ENCODE measurements at places on chromosomes 1 and 21.

DNA sequence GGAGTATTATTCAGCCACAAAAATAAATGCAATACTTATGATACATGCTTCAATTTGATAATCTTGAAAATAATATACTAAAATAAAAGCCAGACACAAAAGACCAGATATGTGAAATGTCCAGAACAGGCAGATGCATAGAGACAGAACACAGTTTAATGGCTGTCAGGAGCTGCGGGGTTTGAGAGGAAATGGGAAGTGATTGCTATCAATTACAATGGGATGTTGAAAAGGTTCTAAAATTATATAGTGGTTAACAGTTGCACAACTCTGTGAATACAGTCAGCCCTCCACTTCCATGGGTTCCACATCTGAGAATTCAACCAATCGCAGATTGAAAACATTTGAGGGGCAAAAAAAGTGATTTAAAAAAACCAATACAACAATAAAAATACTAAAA lies 54.0 kb downstream of the LTN1 start:
- no peak for DNase-seq

- no peak for DNase-seq
These were observed 45.1 kb downstream of the BTBD8 start for GRCh38 chr1:92125204-92125603.

GRCh38 chr1:7942214-7942921 lies 1.7 kb upstream of the TNFRSF9 start:
- no peak for DNase-seq

- no peak for DNase-seq
These were observed 508.6 kb downstream of the RWDD3 start for GRCh38 chr1:95742591-95743089.

DNA sequence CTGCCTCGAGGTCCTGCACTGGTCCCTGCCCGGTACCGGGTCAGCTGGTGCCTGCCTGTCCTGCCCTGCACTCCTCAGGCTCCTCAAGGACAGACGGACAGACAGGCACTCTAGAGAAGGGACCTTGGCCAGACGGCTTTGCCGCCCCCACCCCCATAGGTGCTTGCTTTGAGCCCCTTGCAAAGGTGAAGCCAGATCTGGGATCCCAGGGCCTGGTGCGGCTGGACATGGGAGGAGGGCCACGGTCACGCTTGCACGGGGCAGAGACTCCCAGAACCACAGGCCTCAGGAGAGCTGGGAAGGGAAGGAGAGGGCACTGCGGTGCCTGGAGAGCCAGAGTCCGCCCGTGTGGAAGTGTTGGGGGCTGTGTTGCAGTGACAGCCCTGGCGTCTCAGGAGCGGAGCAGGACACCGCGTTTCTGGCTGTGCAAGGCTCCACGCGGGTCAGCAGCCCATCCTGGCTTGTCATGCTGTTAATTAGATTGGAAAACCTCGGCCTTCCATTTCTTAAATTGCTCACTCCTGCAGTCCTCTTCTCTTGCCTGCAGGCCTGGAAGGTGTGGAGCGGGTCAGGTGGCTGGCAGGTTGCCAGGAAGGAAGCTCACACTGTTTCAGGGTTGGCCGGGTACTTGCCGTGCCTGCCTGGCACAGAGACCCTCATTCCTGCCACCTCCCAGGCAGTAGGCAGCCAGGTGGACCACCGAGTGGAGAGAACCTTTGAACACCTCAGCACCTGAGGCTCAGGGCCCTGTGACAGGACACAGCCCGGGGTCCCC lies 16.3 kb downstream of the COL18A1 start:
- DNase-seq = no peak

DNA sequence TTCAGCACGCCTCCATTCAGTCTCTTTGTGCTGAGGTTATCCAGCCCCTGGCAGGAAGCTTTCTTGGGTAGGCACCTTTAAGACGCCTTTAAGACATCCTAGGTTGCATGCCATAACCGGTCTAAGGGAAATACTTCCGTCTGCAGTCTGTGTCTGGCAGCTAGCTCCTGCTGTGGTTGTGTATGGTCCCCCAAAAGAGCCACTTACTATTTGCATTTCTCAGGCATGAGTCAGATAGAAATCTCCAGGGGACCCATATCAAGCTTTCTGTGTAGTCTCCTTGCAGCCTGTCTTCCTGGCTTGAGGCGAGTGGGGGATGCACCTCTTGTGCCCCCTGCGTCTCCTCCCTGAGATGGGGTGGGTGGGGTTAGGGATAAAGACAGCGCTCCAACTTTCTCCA lies 10.0 kb upstream of the RYR2 start:
- peak; percentile 46 for DNase-seq

DNA sequence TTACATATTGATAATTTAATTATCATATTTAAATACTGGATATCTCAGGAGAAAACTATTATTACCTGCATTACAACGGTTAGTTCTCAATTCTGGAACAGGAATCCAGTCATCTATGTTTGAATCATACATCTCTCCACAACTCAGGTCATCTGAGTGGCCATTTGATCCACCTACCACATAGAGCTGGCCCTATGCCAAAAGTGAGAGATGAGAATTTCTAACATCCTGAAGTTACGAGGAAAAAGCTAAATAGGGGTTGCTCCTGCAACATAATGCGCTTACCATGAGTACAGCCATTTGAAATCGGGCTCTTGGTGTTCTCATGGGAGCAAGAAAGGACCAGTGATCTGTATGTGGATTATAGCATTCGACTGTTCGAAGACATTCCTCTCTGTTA lies 16.9 kb downstream of the IVNS1ABP start:
- DNase-seq = no peak

GRCh38 chr1:14576155-14576554 lies 22.3 kb upstream of the KAZN start:
- no peak for DNase-seq

DNA sequence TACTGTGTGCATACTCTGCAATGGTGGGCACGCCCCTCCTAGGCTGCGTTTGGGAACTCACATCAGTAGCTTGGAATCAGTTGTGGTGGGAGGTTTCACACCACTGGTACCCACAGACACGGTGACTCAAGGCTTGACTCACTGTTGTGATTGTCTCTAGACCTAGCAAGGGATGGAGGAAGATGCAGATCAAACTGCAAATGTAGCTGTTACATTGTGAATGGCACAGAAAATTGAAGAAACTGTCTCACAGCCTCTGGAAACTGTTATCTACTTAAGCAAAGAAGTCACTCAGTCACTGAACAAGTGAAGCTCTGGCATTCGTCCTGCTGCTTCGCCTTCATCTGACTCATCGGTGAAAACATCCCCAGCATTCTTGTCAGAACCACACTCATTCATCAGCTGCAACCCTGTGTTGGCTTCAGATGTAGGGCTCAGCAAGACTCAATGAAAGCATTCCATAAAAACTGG lies 59.5 kb downstream of the POFUT2 start:
- peak; percentile 42 for DNase-seq

GRCh38 chr1:227401562-227402342 lies 83.5 kb upstream of the CDC42BPA start:
- no peak for DNase-seq

- no peak for DNase-seq
These were observed 727.7 kb downstream of the USP25 start for GRCh38 chr21:16457498-16457897.

GRCh38 chr1:1315435-1315954 lies 7.1 kb downstream of the PUSL1 start:
- no peak for DNase-seq

GRCh38 chr1:40432644-40433390 lies 17.5 kb upstream of the ZFP69B start:
- DNase-seq = no peak

DNA sequence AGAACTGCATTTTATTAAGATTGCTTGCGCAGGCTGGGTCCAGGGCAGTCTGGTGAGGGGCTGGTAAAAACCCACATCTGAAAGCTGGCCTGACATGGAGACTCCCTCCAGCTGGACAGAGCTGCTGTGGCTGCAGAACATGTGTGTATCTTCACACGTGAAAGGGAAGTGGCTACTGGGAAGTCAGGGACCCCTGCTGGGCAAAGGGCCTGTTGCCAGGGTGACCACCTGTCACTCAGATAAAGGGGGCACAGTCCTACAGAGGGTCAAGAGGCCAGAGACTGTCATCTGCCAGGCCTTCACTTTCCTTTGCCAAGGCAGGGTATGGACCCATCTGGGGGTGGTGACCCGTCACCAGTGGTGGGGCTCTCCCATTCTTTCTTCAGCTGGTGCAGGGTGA lies 17.5 kb downstream of the NKAIN1 start:
- no peak for DNase-seq

GRCh38 chr1:65235867-65236805 lies 73.2 kb upstream of the DNAJC6 start:
- no peak for DNase-seq

DNA sequence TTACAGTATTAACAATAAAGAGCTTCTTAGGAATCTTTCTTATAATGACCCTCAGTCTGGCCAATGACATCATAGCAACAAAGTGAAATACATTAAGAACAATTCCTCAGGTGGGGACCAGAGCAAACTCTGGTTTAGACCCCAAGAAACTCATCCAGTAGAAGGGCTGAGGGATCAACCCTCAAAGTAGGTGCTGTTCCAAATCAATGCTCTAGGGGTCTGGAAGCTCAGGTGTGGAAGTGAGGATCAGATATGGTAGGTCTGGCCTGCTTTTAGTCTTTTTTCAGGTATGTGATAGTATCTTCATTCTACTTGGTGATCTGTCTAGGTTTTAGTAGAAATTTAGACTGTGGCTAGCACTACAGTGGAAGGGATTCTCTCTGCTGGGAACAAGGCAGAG lies 291.7 kb downstream of the PDE4B start:
- no peak for DNase-seq

GRCh38 chr21:44512496-44513388 lies 27.3 kb downstream of the KRTAP10-1 start:
- DNase-seq = no peak

- no peak for DNase-seq
These were observed 45.3 kb upstream of the CTBS start for GRCh38 chr1:84619383-84620102.

DNA sequence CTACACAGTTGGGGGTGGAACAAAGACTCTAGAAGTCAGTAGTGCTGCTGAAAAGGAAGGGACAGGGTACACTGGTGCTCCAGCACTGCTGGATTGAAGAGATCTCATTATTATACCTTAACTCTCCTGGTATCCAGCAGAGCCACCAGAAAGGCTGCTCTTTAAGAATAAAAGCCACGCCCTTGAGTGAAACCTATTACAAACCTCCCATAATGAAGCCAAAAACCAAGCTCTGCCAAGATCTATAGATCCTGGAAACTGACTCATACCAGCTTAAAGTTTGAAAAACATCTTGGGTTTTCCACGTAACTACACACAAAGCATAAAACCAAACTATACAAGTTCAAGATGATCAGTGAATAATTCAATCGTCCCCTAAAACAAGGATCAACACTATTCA lies 38.0 kb downstream of the ADSS2 start:
- no peak for DNase-seq

- no peak for DNase-seq
These were observed 70.9 kb upstream of the ETS2 start for GRCh38 chr21:38734646-38735365.

- no peak for DNase-seq
These were observed 52.9 kb downstream of the ESRRG start for GRCh38 chr1:216670118-216670883.

DNA sequence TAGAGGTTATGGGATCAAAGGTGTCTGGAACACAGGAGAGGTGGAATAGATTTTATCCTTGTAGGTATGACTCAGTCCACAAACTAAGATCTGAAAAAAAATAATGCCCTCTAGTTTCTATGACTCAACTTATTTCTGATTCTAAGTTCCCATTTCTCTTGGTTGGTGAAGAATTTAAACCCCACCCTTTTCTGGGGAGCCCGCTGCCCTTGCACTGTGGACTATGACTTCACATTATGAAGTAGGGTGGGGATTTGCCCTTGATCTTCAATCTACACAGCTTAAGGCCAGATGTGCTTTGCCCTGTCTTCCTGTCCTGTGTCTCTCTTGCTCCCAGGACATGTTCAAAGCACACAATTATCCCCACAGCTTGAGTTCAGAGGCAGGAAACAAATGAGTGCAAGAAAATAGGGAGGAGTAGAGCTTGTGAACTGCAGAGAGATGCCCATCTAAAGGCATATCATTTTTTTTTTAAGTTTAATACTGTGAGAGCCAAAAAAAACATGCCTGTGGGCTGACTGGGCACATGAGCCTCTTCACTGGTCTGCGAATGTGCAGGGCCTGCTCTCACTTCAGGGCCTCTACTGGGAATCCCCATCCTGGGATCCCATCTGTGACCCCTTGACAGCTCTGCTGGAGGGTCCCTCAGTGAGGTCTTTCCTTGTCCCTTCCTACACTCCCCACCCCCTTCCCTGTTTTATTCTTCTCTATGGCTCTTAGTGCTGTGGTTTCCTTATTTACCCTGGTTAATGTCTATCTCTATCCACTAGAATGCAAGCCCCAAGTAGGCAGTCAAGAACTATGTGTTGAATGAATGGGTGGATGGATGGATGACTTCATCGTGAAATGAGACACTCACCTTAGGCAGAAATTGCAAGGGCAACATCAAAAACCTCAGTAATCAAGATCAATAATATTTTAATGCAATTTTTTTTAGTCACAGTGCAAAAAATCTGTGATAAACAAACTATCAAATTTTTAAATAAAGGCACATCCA lies 61.5 kb downstream of the CD58 start:
- no peak for DNase-seq

DNA sequence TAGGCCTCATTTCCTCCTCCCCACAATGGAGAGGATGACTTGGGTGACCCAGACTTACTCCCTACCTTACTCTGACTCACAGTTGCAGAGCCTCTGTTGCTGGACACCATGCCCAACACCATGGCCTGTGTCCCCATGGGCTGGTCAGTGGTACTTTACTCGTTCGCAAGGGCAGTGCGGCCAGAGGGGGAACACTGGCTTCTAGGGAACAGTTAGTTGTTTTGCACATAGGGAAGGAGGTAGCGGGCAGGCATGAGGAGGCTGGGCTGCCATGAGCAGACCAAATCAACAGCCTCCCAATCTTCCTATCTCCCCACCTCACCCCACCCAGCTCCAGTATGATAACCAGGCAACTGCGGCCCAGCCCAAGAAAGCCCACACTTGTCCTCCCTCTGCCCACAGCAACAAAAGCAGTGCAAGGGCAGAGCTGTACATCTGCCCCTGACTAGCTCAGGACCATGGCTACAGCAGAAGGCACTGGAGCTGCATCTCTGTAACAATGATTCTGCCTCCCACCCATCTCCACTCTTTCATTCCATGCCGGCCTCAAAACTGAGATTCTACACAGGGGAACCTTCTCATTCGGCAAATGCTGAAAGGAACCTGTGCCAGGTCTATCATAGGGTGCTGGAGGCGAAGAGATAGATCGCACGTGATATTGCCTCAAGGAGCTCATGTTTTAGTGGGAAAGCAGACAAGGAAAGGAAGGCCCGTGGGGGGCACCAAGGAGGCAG lies 18.6 kb downstream of the TAL1 start:
- DNase-seq = no peak

- DNase-seq = no peak
These were observed 15.6 kb downstream of the PRKACB start for GRCh38 chr1:84159533-84160240.

GRCh38 chr1:184802354-184803179 lies 47.9 kb upstream of the EDEM3 start:
- DNase-seq = no peak

- no peak for DNase-seq
These were observed 73.2 kb downstream of the ADGRL2 start for GRCh38 chr1:81873946-81874345.

GRCh38 chr1:168485048-168485447 lies 58.7 kb downstream of the XCL2 start:
- no peak for DNase-seq

Data from 8988T (cell line).